ENCODE measurements at places on chromosomes 12 and 14.

- no peak for DNase-seq
Measured at GRCh38 chr12:106671840-106672239, 89.0 kb downstream of the RFX4 start.

GRCh38 chr12:130984183-130985058 is 30.7 kb downstream of the ADGRD1 start:
- no peak for DNase-seq

GRCh38 chr12:4177262-4177661 is 96.3 kb upstream of the CCND2 start:
- no peak for DNase-seq

DNA sequence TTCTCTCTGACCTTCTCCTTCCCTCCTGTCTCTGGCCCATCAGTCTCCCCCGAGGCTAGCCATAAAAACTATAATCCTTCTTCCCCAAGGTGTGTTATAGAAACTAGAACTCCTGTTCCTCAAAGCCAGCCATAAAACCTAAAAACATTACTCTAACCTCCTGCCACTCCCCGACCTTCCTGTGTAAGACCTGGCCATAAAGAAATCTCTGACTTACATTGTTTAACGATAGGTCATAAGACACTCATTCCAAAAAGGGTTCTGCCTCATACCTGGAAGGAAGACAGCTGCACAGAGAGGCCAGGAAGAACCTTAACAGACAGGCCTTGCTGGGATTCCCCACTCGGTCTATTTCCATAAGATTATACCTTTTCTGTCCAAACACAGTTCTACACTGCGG is 70.9 kb upstream of the EEA1 start:
- no peak for DNase-seq

DNA sequence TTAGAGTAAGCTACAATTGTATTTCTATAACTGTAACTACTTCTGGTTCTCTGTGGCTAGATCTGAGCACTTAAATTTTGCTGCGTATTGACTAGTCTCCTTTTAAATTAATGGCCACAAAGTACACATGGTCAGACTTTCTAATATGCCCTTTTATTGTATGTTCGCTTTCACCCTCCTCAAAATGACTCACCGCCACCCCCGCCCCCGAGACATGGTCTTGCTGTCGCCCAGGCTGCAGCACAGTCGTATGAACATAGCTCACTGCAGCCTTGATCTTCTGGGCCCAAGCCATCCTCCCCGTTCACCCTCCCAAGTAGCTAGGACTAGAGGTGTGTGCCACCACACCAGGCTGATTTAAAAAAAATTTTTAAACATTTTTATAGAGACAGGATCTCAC is 11.8 kb downstream of the MTERF2 start:
- no peak for DNase-seq

GRCh38 chr12:32609966-32610365 is 69.1 kb upstream of the DNM1L start:
- DNase-seq, result no peak

DNA sequence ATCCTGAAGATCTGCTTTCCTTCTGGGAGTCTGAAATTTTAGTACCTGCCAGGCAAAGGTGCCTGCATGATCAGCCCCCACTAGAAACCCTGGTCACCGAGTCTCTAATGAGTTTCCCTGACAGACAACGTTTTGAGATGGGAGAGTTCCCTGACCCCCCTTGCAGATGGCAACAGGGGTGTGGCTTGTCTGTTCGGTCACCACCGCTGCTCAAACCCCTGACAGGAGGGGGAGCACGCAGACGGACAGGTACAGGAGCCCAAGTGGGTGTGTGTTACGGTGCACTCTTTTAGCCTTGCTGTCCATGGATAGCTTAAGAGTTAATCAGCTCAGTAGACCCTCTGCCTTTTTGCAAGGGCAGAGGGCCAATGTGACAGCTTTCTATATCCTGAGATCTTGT is 19.3 kb upstream of the CDKN3 start:
- no peak for DNase-seq

DNA sequence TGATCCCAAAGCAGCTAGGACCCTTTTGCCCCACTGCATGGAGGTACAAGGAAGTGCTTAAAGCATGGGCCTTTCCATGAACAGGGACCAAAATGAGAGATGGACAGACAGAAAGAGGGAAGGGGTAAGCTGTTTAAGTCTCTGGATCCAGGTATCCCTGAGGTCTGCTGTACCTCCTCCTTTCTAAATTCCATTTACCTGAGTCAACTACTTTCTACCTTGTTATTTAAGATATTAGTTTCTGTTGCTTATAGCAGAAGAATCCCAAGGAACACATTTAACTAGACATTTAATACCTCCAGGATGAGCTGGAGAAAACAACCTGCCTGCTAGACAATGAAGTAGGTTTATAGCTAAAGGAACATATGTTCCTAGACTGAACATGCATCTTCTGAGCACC is 157.6 kb upstream of the TMCC3 start:
- DNase-seq, result no peak

DNA sequence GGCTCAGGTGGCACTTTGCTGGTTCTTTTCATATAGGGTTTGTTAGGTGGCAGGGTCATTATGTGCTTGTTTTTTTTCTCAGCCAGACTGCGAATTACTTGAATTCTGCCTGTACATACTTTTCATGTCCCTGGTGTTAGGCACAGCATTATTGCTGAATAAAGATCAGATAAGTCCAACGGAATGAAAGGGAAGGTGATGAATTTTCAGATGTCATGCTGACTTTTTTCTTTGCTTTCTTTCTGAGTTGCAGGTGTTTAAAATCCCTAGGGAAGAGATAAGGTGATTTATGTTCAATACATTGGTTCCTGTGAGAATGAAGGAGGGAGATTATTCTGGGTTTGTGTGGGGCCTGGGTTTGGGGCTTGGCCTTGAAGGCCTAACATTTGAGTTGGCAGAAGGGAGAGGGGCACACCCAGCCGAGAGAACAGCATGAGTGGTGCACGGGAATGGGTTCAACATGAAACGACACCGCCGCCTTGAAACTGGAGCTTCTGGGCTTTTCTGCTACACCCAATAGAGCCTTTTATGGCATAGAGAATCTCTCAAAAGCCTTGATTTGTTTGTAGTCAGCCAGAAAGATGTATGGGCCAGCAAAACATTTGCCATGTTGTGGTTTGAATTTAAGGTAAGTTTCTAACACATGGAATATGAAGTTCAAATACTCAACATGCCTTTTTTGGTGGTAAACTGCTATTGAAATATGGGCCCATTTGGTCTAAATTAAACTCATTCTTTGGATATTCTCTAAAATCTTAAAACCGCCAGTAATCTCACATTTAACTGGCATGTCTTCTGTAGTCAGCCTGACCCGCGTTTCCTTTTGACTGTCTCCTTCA is 477.0 kb downstream of the PCNX1 start:
- DNase-seq, result no peak

DNA sequence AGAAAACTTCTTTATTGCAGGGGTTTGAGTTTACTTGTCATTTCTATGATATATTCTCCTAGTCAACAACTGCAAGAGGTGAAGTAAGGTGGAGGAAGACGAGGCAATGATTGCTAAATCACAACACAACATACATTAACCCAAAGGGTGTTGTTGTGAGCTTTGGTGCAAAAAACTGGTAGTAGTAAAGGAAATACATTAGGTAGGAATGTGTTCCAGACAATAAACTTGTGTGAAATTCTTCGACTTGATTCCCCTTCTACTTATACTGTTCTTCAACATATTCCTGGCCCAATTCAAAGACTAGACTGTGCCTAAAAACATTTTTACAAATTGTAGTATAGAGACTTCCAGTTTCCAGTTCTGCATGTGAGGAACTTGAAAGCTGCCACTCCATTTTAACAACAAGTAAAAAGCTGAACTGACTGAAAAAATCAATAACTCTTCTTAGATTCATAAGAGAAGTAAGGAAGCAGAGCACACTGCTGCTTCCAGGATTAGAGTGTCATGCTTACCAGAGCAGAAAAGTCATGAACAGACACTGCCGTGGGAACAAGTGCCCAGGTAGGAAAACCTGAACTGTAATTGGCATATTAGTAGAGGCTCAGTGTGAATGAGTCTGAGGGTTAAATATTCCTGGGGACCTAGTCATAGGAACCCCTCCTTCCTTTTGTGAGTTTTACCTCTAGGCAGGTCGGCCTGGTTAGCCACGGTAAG is 22.2 kb downstream of the COX8C start:
- DNase-seq, result no peak

GRCh38 chr12:46491548-46491947 is 119.0 kb upstream of the SLC38A2 start:
- DNase-seq, result no peak

GRCh38 chr12:42484996-42485395 is 104.5 kb downstream of the PRICKLE1 start:
- no peak for DNase-seq

DNA sequence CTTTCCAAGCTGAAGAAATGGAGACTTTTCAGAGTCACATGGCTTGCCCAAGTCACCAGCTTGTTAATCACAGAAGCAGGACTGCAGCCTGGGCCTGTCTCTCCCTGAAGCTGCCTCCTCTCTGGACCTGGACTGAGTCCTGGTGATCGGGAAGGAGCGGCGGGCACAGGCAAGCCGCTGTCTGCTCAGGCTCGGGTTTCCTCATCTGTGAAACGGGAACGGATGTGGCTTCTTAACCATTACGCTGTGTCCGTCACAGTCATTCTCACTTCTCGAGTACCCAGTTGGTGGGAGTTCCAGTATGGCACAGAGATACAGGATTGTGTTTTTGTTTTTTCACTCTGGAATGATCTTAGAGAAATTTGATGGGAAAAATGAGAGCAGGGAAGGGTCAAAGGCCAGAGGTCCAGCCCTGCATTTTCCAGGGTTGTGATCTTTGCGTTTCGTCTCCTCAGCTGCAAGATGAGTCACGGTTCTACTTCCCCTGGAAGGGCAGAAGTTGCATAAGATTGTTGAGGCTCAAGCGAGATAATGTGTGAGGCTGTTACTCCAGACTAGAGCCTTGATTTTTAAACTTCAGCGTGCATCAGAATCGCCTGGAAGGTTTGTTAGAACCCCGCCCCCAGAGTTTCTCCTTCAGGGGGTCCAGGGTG is 7.6 kb upstream of the LRTM2 start:
- no peak for DNase-seq

DNA sequence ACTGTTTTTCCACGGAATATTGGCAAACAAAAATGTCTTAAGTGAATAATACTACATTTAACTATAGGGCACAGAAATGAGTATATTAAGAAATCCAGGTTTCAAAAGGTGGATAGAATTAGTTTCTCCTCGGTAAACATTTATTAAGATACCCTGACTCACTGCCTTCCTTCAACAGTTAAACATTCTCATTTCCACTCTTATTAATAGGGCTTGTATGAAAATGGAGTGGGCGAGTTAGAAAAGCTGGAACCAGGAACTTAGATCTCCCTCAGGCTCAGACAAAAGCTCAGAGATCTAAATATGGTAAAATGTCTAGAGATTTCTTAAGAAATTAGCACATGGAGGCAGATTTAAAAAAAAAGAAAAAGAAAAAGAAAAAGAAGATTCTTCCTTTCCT is 78.8 kb downstream of the RMST start:
- no peak for DNase-seq

DNA sequence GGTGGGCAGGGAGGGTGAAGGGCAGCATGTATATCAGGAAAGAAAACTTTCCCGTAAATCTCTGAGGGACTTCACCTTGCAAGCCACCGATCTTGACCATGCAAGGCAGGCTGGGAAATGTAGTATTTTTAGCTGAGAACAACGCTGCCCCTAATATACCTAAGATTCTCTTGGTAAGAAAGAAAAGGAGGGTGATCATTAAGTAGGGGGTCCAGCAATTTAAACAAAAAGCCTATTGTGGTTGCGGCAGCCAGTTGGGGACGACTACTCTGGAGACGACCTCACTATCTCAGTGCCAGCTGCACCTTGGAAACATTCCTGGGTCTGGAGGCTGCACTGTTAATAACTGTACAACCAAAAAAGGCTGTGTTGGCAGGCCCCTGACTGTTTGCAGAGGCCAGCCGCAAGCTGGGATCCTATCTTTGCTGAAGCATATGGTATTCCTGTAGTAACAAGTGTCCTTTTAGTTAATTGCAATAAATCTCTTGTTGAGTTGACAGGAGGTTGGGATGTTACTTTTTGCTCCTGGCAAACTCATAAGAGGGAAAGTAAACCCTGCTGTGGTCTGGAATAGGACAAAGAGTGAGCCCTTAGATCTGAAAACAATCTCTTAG is 6.4 kb downstream of the APOLD1 start:
- DNase-seq, result no peak

GRCh38 chr12:106195621-106196027 is 52.2 kb downstream of the CKAP4 start:
- DNase-seq, result no peak

GRCh38 chr12:50599366-50600095 is 94.7 kb downstream of the DIP2B start:
- DNase-seq, result no peak

- no peak for DNase-seq
Measured at GRCh38 chr12:77914081-77914488, 83.4 kb downstream of the NAV3 start.

- no peak for DNase-seq
Measured at GRCh38 chr14:25884657-25885056, 713.2 kb downstream of the NOVA1 start.

DNA sequence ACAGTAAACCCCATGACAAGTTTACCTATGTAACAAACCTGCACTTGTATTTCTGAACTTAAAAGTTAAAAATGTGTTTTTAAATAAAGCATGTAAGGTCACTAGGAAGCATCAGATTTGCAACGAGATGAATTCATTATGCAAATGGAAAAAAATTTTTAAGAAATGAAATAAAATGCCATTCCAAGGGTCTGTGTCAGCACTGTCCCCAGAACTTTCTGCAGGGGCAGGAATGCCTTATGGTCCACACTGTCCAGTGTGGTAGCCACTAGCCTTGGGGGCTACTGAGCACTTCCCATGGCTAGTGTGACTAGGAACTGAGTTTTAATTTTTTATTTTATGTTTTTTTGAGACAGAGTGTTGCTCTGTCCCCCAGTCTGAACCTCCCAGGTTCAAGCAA is 49.2 kb downstream of the HSP90AA1 start:
- no peak for DNase-seq

- no peak for DNase-seq
Measured at GRCh38 chr12:84290168-84290567, 622.4 kb downstream of the SLC6A15 start.

DNA sequence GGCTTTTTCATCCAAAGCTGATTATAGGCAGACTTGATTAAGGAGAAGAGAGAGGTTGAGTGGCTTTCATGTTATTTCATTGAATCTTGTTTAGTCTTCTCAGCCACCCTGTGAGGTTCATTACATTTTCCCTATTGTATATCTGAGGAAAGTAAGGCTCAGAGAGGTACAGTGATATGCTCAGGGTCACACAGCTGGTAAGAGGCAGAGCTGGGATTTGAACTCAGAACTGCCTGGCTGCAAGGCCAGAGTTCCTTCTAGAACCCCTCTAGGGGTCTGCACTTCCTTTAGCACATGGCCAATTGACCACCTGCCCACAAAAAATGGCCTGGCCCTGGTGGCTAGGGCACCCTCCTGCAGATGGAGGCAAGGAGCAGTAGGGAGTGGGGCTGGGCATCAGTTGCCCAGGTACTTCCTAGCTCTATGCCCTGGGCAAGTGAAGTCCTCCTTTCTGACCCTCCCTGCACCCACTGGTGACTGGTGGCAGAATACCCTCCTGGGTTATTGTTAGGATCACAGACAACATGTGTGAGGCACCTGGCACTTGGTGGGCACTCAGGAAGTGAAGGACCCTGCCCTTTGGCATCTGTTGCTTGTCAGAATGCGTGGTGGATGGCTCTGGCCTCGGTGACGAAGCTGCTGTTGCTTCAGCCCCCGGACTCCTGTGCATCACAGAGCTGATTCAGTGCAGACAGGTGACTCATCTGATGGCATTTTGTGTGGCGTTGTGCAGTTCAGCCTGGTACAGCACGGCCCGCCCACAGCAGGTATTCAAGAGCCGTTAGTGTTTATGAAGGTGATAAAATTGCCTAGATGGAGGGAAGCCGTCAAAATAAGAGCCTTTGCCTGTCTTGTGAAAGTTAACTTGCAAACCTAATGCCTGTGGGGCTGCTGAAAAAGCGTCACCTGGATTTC is 115.8 kb downstream of the SLC25A47 start:
- no peak for DNase-seq
